Cortex of kidney (tissue), 1 donor: ENCODE measurements at places on chromosomes 1 and 21.

DNA sequence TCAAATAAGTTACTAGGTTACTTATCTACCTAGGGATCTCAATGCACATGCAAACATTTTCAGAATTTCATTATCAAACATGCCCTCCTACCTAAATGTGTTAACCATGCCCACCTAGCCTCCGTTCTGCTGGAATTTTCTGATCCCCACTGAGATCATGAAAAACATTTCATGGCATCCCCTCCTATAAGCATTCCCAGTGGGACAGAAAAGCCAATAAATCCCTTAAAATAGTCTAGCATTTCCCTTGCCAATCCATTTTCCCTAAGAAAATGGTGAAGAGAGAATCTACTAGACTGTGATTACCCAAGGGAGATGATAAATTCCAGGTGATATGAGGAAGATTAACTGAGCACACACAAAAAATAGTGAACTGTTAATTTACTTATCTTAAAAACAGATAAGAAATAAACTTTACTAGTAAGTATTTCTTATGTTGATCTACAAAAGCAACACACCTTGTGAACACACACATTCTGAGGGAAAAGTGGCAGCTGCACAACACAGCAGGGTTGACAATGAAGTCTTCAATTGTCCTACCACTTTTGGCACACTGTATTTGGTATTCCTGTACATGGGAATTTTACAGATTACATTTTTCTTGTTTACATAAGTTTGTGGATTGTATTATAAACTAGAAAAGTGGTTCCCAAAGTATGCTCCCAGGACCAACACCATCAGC is 49.6 kb downstream of the ARID4B start:
- DNase-seq = no peak

DNA sequence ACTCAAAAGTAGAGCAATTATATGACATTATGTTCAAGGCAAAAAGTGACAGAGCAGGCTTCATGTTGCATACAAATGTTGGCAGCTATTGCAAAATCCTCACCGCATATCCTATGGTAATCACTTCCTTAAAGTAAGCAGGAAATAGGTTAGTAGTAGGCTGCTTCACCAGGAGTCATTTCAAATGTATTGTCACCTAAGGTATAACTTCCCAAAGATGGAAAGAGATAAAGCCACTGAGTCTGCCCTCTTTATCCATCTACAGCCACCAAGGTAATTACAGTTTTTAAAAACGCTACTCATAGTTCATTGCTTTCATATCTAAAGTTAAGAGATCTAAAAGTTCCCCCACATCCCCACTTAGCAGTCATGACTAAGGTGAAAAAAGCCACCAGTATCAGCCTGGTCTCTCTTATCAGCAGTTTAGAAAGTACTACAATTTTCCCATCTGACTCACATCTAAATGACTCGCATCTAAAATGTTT is 31.6 kb upstream of the UBE2U start:
- no peak for DNase-seq

DNA sequence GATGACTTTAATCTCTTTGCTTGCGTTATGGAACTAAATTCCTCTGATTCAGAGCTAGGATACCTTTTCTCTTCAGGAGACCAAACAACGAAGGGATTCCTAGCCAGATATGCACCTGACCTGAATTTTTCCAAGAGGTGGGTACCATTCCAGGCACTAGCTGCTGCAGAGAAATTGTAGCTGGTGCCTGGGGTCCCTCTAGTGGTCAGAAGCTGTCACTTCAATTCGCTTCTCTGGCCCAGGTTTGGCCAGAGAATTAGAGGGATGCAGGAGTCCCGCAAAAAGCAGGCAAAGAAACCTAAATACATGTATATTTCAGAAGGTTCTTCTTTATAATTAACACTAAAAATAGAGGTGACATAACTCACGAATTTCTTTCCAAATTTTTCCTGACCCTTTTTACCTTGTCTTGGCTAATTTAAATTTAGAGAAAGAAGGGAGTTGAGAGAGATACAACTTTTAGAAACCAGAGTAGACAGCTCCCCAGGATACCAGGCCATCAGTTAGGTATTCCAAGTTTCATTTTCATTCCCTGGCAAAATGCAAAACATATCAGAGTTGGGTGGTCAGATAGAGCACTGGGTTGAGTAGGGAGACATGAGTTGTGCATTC is 9.6 kb downstream of the ACKR1 start:
- DNase-seq = no peak

DNA sequence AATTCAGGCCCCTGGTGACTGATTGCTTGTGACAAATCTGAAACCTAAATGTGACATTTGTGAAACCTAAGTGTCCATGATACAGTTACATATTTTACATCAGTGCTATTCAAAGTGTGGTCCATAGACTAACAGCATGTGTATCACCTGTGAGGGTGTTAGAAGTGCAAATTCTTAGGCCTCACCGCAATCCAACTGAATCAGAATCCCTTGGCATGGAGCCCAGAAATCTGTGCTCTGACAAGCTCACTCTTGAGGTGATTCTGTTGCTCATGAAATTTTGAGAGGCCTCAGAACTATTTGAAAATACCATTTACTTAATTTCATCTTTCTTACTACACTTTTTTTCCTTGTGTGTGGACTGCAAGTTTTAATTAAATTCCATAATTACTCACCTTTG is 587.9 kb downstream of the ADGRL2 start:
- no peak for DNase-seq

GRCh38 chr1:41416552-41417334 is 55.5 kb downstream of the FOXO6 start:
- no peak for DNase-seq

- DNase-seq = no peak
These were observed 493.5 kb downstream of the DPYD start for GRCh38 chr1:97427371-97427770.

DNA sequence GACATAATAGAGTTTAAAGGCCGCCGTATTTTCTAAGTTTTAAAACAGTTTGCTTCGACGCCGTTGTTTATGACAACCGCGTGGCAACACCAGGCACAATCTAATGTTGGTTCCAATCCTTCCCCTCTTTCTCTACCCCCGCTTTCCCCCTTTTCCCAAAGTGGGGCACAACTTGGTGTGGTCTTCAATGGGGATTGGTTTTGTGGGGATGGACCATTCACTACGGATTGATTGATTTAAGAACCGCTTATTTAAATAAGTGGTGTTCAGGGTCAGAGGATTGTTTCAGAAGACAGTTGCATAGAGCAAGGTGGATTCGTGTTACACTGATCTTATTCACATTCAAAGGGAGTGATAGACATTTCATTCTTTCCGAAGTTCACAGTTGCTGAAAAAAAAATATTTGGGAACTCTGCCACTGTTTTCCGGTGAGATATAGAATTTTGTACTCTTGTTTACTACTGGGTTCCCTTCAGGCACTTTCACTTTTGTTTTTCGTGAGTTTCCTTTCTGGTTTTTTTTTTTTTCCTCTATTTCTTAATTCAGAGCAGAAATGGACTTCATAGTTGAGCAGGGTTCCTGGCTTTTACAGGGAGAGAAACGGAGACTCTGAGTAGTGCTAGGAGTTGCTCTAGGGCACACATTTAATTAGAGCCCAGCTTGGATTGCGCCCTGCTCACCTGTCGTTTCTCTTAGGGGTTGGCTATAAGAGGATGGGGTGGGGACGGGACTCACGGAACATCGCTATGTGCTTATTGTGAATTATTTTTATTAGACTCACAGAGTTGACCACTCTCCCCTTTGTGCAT is 79.6 kb upstream of the AK4 start:
- DNase-seq = no peak

- no peak for DNase-seq
These were observed 2.8 kb upstream of the S100B start for GRCh38 chr21:46607636-46608035.

DNA sequence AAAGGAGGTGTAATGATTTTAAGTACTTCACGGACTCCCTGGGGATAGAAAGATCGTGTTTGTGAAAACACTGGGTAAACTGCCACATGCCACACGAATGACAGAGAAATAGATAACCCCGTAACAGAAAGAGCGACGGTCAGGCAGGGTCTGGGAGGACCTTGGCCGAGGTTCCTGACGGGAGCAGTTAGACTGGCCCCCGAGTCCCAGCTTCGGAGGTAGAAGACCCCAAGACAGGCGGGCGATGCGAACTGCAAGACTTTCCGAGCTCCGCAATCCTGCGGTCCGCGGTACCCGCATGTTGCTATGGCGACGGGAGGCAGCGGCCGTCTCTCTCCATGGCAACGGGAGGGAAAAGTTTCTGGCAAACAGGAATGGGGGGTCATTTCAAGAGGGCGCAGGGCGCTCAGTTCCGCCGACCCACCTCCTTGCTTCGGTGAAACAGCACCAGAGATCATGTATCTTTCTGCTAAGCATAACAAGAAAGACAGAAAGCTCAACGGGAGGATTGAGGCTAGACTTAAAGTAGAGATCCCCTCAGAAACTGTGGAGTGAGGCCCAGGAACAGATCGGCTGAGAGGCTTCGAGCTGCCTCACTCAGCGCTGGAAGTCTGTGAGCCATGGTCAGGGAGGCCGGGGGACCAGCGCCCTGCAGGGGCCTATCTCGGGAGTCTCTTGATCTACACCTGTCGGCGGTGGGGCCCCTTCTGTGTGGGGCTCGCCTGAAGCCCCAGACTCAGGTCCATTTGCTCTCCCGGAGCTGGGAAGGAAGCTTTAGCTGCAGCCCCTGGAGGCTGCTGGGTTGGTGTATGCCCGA is 685 bp upstream of the SYT6 start:
- no peak for DNase-seq

DNA sequence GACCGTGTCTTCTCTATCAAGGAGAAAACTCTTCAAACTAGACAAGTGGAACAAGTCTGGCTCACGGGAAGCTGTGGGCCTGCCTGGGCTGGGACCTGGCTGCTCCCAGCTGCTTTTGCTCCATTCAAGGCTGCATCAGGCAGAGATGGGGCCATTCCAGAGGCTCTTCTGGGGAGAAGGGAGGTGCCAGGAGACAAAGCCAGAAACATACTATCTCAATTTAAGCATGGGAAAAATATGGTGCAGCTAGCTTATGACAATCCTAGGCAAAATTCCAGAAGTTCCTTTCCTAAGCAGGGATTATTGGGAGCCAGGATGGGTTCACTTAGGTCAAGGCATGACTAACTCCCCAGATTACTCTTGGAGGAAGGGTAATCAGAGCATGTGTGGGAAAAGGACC is 90.8 kb upstream of the SLC2A1 start:
- DNase-seq = no peak

- DNase-seq = no peak
These were observed 8.9 kb upstream of the KCND3 start for GRCh38 chr1:111998332-111998731.

DNA sequence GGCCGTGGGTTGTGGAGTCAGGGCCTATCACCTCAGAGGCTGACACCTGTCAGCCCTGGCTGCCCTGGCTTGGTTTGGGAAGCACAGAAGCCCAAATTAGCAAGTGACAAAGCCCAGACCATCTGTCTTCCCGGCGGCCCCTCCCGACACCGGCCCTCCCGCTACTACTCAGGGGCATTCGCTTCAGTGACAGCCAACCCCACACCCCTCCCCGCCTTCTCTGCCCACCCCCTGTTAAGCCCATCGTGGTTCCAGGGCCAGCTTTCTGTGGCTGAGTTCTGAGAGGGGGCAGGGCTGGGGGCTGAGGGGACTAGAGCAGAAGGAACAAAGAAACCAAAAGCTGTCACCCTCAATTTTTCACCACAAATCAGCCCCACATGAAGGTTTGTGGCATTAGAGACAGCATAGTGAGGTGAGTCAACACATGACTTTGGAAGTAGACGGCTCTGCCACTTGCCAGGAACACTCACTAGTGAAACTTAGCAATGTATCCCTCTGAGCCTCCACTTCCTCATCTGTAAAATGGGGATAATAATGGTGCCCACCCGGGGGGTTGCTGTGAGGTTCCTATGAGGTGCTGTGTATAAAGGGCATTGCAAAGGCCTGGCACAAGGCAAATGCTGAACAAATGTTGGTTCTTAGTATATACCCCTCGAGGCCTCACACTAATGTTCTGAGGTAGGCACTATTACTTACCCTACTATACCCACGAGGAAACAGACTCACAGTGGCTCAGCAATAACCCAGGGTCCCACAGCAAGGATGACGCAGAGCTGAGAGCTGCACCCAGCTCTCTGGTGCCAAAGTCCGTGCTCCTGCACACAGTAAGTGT is 5.2 kb upstream of the TNNI1 start:
- DNase-seq = no peak

GRCh38 chr21:45935628-45936027 is 45.9 kb upstream of the COL6A1 start:
- DNase-seq = no peak

- no peak for DNase-seq
These were observed 953 bp downstream of the TRIM46 start for GRCh38 chr1:155174324-155175280.

DNA sequence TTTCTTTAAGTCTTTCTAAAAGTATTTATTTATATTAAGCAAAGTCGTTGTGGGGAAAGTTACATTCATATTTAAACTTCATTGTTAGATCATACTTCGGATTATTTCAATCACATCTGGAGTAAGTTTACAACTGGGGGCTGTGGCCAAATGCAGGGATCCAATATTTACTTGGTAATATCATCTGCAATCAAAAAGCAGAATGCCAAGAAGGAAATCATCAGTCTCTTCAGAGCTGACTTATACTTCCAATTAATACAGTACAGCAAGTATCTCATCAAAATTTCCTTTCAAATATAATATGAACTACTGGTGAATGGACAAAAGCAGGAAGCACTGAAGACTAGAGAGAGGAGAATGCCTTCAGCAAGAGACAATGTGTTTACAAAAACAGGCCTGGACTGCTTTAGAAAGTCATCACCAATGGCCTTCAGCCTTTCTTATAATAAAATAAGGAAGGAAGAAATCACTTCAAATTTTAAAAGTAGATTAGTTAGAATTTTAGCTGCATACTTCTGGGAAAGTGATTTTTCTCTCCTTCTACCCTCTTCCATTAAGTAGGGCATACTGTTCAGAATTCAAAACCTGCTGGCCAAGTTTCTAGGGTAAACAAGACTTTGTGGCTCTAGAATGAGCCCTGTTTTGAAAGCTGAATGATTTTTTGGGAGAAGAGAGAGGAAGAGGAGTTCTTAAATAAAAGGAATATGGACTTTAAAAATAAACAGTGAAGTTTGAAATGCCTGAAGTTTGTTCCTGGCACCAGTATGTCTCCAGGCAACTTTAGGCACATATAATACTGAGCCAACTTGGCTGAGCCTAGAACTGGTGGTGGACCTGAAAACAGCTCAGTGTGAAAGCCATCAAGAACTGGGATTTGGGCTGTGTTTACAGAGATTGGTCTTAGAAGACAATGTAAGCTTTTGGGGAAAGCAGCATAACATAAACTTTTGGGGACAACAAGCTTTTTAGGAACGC is 22.2 kb upstream of the MYOC start:
- DNase-seq = no peak
